ENCODE measurements at places on chromosomes 3 and 15. TPM values are rescaled to one million over a fixed set of nuclear protein-coding genes. Genes with fewer than 3 reads are reported as not detected.

TMEM89 gene
- not detected for total RNA-seq

DNA sequence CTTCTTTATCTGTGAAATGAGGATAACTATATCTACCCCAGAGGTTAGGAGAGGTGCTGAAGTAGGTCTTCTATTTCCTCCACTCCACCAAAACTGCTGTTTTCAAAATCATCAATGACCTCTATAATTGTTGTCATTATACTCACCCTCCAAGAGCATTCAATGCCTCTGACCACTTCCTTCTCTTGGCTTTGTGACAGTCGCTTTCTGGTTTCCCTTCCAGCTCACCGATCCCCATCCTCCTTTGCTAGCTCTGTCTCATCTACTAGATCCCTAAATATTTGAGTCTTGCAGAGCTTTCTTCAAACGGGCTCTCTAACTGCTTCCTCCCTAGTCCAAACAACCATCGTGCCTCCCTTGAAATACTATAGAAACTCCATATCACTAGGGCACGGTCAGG is 153.5 kb downstream of the RPLP1 start:
- no peaks in the 10 kb centered on the region for H3K36me3 ChIP-seq
- no peak for DNase-seq
- no peaks in the 10 kb centered on the region for H3K27me3 ChIP-seq
- H3K4me1 ChIP-seq = no peaks in the 10 kb centered on the region
- no peak overlapping the region for H3K27ac ChIP-seq

DNA sequence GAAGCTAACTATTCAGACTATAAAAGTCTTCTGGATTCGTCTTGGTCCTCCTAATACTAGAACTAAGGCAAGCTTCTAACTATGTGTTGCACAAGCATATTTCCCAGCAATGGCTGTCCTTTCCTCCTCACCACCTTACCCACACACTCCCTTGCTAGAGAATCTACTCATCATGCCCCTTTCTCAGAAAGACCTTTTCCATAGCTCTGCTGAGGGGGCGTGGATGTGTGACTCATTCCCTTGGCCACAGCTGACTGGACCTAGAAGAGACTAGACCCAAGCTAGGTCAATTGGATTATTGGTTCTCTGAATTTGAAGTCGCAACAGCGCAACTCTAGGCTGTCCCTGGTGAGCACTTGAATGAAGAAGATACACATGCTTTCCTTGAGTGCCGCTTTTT is 47.1 kb downstream of the ERC2 start:
- DNase-seq = no peak
- H3K27me3 ChIP-seq = no peaks in the 10 kb centered on the region
- no peaks in the 10 kb centered on the region for H3K4me1 ChIP-seq
- no peak overlapping the region for H3K4me3 ChIP-seq

TEX55 gene
- total RNA-seq = not detected

CHRD gene
- total RNA-seq = 5.1 TPM

- H3K27ac ChIP-seq = peak overlapping the region; percentile 87
- H3K36me3 ChIP-seq = peaks cover 12% of the 10 kb centered on the region
- peak overlapping the region; percentile 56 for H3K4me3 ChIP-seq
- H3K4me1 ChIP-seq = peaks cover 26% of the 10 kb centered on the region
Observed at GRCh38 chr15:85583442-85583841, 203.0 kb downstream of the AKAP13 start.

DNA sequence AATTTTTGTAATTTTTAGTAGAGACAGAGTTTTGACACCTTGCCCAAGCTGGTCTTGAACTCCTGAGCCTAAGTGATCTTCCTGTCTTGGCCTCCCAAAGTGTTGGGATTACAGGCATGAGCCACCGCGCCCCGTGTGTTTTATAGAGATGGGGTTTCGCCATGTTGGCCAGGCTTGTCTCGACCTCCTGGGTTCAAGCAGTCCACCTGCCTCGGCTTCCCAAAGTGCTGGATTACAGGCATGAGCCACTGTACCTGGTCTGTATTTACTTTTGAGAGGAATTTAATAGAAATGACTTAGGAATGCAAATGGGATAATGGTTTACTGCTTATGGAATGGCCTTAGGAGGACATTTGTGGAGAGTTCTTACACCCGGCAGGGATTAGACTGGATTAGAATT is 10.8 kb downstream of the TATDN2 start:
- no peaks in the 10 kb centered on the region for H3K27me3 ChIP-seq
- no peak for DNase-seq
- no peak overlapping the region for H3K4me3 ChIP-seq
- H3K27ac ChIP-seq = no peak overlapping the region

SH2D7 gene
- total RNA-seq = 7.7 TPM
